ENCODE measurements at places on chromosomes 4 and X. TPM values are rescaled to one million over a fixed set of nuclear protein-coding genes. Genes with fewer than 3 reads are reported as not detected.

DNA sequence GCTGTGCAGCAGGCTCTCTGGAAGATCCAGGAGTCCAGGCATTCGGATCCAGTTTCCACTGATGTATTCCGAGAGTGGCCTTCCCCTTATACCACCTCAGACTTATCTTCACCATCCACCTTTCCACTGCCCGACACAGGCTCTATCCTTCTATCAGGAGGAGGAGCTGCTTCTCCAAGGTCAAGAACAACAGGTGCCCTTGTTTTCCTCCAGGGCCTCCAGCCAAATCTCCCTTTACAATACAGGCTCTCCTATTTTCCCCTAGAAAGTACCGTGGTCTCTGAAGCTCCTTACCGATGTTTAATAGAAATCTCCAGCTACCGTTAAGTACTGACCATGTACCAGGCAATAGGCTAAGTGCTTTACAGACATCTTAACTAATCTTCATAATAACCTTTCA is 61.3 kb downstream of the AFAP1 start:
- no peak for DNase-seq

GRCh38 chr4:123835831-123836590 is 439.4 kb downstream of the SPRY1 start:
- DNase-seq = no peak

DNA sequence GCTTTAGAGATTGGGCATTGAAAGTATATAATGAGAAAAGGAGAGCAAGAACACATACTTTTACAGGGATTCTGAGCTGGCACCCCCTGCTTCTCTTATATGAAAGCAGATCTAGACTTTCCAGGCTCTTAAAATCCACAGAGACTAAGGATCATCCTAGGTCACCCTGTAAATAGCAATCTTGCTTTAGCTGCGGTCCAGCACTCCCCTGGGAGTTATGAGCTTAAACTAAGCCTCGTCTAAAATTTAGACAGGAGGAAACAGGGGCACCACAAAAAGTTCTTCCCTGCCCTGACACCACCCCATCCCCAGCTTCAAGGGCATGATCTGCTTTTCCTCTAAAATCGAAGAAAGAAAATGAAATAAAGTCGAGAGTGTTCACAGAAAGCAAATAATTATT is 143.3 kb upstream of the KCNIP4 start:
- no peak for DNase-seq

DNA sequence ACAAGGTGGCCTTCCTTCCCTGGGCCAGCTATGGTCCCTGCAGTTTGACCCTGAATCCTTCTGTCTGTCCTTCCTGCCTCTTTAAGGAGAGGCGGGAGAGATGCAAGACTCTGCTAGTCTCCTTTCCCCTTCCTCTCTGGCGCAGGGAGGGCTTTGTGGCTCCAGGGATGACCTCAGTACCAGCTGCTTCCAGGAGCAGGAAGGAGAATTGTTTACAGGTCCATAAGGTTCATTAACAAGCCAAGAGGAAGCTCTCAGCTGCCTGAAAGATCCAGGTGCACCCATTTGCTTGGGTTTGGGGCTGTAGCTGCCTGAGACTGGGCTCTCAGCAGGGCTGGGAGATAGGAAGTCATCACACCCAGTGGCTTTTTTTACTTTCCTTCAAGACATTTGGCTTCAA is 4.0 kb upstream of the FATE1 start:
- DNase-seq = peak; percentile 50

DNA sequence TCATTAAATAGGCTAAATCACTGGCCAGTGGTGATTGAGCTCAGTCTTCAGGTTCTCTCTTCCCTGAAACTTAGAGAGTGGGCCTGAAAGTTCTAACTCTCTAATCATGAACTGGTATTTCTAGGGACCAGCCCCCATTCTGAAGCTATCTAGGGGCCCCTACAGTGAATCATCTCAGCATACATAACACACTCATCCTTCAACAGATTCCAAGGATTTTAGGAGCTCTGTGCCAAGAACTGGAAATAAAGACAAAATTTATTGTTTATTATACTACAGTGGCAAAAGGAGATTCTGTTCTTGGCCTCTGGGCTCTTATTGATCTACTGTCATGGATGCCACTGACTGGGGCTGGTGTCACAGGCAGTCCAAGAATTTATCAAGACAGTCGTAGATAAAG is 263.8 kb upstream of the IGFBP7 start:
- no peak for DNase-seq

- DNase-seq = no peak
Measured at GRCh38 chr4:73376976-73377375, 27.1 kb upstream of the ALB start.

DNA sequence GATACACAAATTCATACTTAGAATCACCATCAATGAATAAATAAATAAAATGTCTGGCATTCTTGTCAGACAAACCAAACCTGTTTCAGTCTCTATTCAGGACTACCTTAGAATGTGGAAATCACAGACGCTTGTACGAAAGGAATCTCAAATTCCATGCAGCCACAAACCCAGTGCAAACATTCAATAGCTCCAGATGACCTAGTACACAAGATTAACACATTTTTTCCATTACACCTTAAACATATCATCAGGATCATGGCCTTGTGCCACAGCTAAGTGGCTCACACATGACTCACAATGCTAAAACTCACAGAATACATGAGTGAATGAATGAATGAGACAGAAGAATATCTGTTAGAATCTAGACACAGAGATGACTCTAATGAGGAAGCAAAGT is 134.2 kb downstream of the PWWP3B start:
- DNase-seq = no peak

GRCh38 chr4:15339737-15340136 is 88.1 kb upstream of the C1QTNF7 start:
- DNase-seq = no peak

- DNase-seq = peak; percentile 64
Measured at GRCh38 chr4:139509727-139510410, 46.1 kb downstream of the SETD7 start.

- no peak for DNase-seq
Measured at GRCh38 chr4:172857026-172857425, 311.6 kb upstream of the GALNT7 start.

DNA sequence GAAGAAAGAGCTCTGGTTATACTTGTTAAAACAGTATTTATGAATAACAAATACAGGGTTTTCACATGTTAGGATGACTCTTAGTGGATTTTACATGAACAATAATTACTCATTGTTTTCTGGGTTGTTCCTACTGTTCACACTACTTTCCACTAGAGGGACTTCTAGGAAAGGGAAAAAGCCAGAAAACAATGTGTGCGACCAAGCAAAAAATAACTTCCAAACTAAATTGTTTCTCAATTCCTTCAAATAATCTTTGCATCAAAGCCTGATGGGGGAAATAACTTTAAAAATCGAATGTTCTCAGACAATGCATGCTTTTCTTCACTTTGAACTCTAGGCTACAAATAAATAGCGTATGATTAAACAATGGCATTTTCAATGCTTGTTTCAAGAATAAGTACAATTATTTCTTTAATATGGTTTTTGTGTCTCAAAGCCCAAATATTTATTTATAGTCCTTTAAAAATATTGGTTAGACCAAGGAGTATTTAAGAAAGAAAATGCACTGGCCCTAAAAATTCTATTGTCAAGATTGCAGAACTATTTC is 72.1 kb upstream of the ETNPPL start:
- peak; percentile 72 for DNase-seq

DNA sequence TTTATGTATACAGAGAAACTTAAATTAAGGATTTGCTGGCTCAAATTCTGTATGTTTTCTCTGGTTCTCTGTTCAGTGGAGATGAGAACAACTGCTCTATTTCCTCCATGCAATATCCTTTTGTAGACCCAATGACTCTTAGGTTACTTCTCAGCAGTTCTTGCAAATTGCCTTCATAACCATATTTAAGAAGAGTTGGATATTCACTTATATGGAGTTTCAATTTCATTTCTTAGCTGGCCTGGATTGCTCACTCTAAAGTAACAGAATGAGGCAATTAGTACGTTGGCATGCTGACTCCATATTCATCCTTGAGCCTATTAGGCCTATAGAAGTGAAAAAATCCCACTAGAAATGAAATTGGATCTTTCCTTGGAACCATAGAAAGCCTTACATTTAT is 93.6 kb downstream of the DOCK11 start:
- DNase-seq = no peak

DNA sequence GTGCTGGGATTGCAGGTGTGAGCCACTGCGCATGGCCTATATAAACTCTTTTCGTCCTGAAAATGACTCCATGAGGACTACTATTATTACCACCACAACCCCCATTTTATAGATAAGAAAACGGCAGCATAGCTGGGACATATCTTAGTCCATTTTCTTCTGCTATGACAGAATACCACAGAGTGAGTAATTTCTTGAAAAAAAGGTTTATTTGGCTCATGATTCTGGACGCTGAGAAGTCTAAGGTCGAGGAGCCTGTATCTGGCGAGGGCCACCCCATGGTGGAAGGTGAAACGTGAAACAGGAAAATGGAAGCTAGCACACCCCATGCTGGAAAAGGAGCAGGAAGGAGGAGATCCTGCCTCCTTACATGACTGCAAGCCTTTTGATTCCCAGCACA is 68.9 kb downstream of the SMIM20 start:
- no peak for DNase-seq

DNA sequence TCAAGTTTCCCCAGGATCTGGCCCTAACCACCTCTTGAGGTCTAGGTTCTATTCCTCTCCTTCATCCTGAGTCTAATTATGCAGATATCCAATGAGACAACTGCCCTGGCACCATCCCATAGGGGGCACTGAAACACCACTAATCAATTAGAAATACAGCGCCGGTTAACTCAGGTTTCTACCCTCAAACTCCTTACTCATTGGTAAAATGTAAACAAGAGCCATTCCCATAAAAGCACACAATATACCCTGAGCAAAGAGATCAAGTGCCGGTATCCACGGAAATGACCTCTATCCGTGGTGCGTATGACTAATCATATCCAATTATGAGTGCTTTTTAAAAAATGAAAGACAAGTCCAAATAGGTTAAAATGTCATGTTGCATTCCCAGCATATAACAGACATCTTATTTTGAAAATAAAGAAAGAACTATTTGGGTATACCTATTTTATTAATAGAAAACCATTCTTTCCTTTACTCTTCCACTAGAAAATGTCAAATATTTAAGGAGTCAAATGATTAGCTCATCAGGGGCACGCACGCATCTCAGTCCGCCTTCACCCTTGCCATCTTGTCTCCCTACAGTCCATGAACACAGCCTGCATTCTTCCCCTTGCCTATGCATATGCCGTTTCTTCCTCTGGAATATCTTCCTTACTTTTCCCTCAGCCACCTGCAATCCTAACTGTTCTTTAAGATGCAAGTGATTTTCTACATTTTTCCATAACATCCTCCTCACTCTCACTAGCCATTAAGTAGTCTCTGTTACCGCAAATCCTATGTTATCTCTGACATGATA is 141.1 kb downstream of the MAML3 start:
- DNase-seq = peak; percentile 86

GRCh38 chrX:54043541-54044125 is 640 bp downstream of the PHF8 start:
- peak; percentile 44 for DNase-seq

DNA sequence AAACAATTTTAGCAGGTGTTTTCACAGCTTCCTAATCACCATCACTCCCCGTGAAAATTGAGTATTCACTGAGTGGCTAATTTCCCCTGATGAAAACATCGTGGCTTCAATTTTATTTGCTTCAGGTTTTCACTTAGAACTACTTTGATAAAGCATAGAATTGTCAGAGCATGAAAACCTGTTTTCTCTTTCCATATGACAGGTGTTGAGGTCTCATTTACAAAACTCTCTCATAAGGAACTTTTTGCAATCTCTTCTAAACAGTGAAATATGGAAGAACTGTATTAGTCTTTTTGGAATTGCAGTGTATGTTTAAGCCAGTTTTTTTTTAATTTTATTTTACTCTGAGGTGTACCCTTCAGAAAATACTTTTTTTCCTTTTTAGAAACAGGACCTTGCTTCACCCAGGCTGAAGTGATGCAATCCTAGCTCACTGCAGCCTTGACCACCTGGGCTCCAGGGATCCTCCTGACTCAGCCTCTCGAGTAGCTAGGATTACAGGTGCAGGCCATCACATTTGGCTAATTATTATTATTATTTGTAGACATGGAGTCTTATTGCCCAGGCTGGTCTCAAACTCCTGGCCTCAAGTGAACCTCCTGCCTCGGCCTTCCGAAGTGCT is 111.2 kb upstream of the RAPGEF2 start:
- DNase-seq = no peak

DNA sequence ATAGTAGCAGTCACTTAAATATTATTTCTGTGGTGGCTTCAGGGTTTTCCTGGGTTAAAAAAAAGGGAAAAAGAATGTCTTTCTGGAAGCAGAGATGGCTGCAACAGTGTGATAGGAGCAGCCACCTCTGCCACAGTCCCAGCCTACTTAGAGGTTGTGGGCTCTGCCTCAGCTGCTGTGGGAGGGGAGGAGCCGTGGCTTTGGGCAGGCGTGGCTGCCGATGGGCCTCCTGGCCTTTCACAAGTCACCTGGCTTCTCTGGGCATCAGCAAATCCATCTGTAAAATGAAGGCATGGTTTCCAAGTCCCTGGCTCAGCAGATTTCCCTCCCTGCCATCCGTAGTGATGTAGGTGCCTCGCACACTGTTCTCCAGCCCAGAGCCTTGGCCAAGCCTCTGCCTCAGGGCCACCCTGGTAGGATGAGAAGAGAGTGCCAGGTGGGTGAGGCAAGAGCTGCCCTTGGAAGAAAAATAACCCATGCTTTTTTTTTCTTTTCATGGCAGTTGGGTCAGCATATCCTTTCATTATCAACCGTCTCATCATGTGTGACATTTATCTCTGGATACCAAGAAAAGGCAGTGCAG is 66.1 kb downstream of the PTTG2 start:
- no peak for DNase-seq

- peak; percentile 50 for DNase-seq
Measured at GRCh38 chrX:154750301-154751202, at the start of gene GAB3. GAB3 (minus strand) TSS chrX:154751077; CDS start chrX:154751025, 52 bp downstream.

DNA sequence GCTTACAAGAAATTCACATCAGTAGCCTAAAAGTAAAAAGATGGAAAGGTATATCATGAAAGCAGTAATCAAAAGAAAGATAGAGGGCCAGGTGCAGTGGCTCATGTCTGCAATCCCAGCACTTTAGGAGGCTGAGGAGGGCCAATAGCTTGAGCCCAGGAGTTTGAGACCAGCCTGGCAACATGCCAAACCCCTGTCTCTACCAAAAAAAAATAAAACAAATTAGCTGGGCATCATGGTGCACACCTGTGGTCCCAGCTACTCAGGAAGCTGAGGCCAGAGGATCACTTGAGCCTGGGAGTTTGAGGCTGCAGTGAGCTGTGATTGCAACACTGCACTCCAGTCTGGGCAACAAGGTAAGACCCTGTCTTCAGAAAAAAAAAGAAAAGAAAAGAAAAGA is 55.5 kb downstream of the GSPT2 start:
- DNase-seq = no peak

DNA sequence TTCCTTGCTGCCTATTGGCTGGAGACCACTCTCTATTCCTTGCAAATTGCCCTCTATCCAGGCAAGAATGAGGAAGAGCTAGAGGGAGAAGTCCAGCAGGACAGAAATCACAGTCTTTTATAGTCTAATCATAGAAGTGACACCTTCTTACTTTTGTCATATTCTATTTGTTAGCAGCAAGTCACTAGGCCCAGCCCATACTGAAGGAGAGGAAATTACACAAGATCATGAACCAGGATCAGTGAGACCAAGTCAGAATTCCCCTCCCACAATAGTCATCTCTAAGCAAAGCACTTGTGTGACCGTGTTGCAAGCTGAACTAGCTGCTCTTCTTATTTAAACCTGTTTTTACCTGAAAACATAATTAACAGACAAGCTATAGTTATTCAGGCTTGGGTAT is 317.7 kb downstream of the INPP4B start:
- no peak for DNase-seq

GRCh38 chr4:123363729-123364128 is 32.9 kb upstream of the SPRY1 start:
- no peak for DNase-seq

The SLC9B2 gene
- 24.2 TPM for total RNA-seq

The CEP44 gene
- 12.4 TPM for total RNA-seq

The ADGRG4 gene
- total RNA-seq = not detected
